ENCODE measurements at places on chromosomes 5 and 9. TPM values are rescaled to one million over a fixed set of nuclear protein-coding genes. Genes with fewer than 3 reads are reported as not detected.

DNA sequence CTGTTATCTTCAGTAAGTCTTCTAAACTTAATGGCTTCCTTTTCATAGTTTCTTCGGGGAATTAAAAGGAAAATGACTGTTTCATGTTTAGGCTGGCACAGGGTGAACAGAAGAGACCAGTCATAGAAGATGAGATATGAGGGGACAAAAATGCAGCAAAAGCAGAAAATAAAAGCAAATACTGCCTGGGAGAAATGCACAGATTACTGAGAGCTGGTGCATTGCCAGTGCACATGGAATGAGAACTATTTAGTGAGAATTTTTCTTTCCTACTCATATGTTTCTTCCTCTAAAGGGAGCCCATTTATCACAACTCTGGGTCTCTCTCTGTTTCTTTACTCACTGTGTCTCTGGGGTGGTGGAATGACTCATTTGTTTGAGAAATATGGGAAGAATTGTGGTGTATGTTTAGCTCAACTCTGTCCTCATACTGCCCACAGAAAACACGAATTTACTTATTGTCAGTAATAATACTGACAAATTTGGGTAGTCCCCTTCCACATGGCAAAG lies 25.9 kb upstream of the ANKRD55 start:
- peak; percentile 88 for DNase-seq

- peak; percentile 46 for DNase-seq
Measured at GRCh38 chr9:17063535-17064135, 71.2 kb upstream of the CNTLN start.

GRCh38 chr5:139956342-139956741 lies 86.8 kb downstream of the NRG2 start:
- no peak for DNase-seq

- no peak for DNase-seq
Measured at GRCh38 chr5:54956922-54957321, 28.5 kb downstream of the ESM1 start.

DNA sequence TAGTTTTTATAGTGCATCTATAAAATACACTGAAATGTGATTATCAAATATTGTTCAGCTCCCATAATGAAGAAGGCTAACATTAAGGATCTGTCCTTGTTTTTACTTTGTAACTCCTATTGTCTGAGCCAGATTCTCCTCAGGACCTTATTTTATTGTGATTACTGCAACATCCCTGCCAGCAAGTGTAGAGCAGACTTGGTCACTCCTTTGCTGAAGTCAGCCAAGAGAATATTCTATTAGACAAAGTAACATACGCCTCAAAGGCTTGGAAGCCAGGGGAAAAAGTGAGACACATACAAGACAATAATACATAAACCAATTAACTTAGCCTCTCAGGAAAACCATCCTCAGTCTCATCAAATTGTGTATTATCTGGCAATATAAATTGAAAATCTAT lies 269.6 kb downstream of the ARL15 start:
- DNase-seq: peak; percentile 95

VCP gene
- polyA plus RNA-seq: 152 TPM

TSC1 gene
- 25.5 TPM for polyA plus RNA-seq

All from muscle of leg (tissue), 16 donors.